ENCODE measurements at places on chromosomes 6 and 20.
A peak's percentile ranks its signal among the peaks of the same experiment; 100 is the strongest.

- DNase-seq: no peak
Observed at GRCh38 chr6:149373511-149373910, 26.6 kb upstream of the SUMO4 start.

GRCh38 chr6:116278854-116279231, 887 bp downstream of the TSPYL1 start:
- DNase-seq: no peak

- no peak for DNase-seq
Observed at GRCh38 chr20:38473367-38473795, 738 bp downstream of the RALGAPB start.

GRCh38 chr6:158752613-158753012, 66.6 kb downstream of the EZR start:
- DNase-seq: no peak

- DNase-seq: no peak
Observed at GRCh38 chr6:106889692-106890091, 84.8 kb downstream of the CD24 start.

DNA sequence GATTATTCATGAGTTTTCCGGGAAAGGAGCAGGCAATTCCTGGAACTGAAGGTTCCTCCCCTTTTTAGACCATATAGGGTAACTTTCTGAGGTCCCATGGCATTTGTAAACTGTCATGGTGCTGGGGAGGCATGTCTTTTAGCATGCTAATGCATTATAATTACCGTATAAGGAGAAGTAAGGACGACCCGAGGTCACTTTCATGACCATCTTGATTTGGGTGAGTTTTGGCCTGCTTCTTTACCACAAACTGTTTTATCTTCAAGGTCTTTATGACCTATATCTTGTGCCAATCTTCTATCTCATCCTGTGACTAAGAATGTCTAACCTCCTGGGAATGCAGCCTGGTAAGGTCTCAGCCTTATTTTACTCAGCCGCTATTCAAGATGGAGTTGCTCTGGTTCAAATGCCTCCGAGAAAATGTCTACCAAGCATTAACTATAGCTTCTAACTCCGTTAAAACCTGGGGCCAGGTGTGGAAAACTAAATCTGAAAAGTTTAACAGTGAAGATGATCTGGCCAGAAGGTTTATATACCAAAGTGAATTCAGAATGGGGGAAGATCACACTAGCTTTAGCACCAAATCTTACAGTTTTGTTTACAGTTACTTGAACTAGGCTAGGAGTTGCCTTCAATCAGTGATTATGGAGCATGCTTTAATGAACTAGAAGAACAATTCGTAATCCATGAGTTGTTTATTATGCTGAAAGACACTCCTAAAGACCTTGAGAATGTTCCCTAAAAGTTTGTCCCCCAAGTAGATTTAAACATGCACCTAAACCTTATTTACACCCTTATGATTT, 80.0 kb upstream of the TOP1 start:
- no peak for DNase-seq

- DNase-seq: no peak
Observed at GRCh38 chr6:170146640-170147039, 144.2 kb downstream of the DLL1 start.

GRCh38 chr6:54473328-54473727, 165.1 kb downstream of the TINAG start:
- DNase-seq: no peak

GRCh38 chr6:40348591-40348990, 238.6 kb downstream of the LRFN2 start:
- DNase-seq: no peak

- peak; percentile 25 for DNase-seq
Observed at GRCh38 chr6:74277777-74278186, 581.8 kb downstream of the CD109 start.

DNA sequence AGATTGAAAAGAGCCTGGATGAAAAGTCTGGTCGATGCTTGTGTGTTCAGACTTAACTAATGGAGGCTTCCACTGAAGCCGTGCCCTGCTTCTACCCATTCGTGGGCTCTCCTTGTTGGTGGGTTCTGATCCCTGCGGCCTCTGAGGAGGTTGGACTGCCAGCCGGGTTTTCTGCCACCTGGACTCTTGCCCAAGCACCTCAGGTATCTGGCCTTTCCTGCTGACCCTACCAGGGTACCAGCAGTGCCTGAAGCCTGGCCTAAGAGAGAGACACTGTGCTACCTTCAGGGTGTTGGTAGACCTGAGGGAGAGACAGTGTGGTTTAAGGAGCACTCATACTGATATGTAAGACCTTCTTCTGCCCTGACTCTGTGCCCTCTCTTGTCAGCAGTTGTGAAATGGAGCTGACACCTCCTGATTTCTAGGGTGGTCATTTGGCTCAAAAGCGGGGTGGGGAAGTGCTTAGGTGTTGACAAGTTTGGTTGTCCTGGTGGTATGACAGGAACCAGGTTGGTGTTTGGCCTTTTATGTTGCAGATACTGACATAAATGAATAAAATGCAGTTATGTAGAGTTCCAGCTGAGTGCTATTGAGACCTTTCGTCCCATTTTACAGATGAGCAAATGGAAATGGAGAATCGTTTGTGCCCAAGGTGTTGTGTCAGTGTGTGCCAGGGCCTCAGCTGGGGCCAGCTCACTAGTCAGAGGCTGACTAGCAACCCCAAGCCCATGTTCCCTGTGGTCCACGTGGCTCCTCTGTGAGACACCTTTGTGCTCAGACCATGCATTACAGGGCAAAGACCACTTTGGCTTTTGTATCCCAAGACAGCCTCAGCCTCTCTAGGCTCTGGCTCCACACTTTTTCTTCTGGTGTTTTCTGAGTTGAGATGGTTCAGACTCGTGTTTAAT, 3.1 kb downstream of the PLCG1 start:
- DNase-seq: no peak

DNA sequence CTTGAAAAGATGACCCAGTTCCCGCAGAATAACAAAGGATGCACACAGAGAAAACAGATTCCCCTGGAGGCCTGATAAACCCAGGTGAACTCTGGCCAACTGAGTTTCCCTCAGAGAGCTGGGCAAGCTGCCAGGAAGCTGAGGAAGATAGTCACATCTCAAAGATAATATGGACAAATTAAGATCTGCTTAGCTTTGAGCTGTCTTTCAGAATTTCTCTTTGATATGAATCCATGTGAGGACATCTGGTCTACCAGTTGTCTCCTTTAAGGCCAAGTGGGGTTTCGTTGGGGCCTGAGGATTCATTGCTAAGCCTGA, 59.5 kb downstream of the ID4 start:
- DNase-seq: peak; percentile 6

DNA sequence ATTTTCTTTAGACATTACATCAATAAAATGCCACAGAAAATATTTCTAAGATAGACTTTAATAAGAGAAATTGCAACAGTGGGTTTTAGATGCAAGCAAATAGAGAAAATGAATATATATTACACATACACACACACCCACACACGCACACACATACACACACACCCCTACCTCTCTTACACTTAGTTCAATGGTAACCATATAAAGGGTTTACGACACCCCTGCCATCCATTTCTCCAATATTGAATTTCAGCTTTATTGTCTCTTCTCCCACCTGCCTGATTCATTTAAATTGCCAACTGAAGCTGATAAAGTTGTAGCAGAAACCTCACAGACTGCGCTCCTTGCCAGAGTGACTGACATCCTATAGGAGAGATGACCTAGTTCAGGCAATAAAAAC, 154.6 kb downstream of the ADAT2 start:
- no peak for DNase-seq

DNA sequence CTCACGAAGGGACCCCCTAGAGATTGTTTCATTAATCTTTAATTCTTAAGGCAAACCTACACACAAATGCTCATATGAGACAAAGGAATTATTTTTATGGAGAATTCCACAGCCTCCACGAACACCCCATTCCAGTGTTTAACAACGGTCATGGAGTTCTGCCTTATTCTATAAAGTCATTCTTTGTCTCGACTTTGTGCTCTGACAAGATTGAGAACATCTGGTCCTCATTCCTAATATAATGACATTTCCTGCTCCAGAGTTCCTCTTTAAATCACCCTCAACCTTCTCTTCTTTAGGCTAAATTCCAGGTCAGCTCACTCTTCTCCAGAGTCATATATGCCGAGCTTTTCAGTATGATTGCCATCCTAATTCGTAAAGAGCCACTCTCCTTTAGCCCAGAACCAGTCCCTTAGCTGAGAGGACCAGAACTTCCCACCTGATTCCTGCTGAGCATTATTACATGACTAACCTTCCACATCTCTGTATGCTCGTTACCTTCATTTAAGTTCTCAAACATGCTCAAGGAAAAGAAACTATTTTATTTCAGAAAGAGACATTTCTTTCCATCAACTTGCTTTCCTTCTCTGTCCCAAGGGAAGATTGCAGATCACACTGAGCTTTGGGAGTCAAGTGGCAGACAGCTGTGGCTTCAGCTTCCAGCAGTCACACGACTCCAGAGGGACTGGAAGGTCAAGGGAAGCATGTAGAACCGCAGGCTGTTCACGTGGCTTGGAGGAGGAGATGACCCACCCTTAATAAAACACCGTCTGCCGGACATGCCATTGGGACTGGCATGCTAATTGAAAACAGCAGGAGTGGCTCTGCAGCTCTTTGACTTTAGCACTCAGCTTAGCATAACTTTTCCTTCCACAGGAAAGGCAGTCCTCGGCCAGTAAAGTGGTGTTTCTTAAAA, 467.1 kb upstream of the HSF2 start:
- no peak for DNase-seq

DNA sequence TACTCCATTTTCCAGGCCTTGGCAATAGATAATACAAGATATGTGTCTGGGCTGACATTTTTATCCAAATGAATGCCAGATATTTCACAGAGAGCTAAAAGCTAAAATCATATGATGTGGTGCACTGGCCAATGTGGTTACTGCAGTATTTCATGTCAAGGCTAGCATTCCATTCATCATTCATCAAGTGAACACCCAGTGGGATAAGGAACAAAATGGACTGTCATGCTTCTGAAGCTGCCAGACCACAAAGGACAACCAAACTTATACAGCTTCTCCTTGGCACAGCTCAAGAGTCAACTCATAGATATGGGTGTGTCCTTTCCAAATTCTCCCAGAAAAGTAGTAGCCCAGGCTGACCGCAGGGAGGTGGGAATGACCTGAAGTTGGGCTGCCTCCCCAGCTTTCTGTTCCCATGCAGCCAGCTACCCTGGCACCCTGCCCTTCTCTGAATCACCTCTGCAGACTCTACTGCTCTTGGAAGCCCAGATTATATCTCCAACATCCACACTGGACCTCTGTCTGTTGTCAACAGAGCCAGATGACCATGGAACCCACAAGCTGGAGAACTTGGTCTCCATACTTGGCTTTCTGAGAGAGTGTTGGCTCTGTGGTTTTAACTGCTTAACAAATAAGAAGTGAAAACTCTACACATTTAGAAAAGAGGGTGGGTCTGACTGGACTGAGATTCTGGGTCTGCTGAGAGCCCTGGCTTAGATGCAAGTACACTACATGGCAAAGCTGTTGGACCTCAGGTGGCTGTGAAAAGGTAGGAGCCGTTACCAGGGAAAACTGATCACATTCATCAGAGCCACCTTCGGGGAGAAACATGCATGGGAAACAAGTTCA, 122.8 kb downstream of the ALDH8A1 start:
- DNase-seq: no peak

DNA sequence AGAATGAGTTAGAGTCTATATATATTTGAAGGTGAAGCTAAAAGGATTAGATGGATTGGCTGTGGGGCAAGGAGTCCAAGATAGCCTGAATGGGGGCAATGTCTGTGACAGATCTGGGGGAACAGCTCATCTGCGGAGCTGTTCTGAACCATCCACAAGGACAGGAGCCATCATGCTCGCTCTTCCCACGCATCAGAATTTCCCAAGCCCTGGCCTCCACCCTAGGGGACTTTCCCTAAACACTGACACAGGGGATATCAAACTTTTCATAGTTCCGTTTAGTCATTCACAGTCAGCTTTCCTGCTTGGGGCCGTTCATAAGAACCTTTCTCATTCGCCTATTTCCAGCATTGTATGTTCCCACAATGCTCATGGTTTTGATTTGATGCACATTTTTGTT, 37.6 kb upstream of the CCN6 start:
- DNase-seq: no peak

DNA sequence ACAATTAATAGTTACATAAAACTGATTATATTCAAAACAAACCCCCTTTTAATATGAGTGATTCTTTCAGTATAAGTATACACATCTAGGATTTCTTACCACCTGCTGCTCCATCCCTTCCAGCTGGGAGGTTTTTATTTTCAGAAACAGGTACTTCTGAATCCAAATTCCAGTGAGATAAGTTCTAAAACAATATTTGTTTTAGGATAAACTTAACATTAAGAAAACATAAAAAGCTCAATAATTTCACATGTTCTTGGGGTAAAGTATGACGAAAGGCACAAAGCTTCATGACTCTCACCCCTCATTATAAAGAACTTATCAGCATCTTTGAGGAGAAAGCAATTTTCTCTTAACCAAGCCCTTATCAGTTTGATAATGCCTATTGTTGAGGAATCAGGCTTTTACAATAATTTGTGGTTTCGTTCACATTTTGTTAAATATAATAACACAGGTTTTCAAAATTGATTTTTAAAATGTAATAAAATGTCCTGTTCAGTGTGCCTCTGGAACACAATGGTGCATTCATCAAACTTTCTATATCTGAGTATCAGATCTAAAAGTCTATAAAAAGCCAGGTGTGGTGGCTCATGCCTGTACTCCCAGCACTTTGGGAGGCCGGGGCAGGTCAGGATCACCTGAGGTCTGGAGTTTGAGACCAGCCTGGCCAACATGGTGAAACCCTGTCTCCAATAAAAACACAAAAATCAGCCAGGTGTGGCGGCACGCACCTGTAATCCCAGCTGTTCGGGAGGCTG, 4.3 kb downstream of the FAM217A start:
- DNase-seq: no peak

GRCh38 chr6:79403086-79403485, 134.1 kb downstream of the LCA5 start:
- no peak for DNase-seq

DNA sequence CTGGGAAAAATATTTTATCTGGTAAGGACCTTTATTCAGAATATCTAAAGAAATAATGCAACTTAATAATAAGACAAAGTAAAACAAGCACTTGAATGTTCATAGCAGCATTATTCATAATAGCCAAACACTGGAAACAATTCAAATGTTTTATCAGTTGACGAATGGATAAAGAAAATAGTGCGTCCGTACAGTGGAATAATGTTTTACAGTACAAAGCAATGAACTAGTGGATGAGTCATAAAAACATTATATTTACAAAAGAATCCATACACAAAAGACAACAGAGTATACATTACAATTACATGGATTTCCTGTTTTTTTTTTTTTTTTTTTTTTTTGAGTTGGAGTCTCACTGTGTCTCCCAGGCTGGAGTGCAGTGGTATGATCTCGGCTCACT, 12.7 kb downstream of the SMAP1 start:
- DNase-seq: no peak

DNA sequence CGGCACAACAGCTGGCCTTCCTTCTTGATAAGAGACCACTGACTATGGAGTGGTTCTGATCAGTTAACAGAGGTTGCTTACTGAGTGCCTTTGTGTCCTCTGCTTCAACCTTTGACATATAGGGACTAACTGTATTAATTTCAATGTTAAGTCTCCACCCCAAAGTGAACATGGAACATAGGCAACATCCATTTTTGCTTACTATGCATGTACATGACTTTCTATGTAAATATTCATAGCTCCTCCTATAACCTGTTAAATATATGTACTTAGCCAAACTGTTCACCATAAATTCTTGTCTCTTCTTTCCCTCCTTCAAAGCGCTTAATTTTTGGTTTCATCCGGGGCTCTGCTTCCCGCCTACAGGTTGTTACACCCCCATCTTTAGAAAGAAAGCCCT, 334.8 kb downstream of the EPM2A start:
- no peak for DNase-seq

Data from NCI-H1417 (cell line).